ENCODE measurements at places on chromosomes 6 and 20. TPM values are rescaled to one million over a fixed set of nuclear protein-coding genes. Genes with fewer than 3 reads are reported as not detected.

CUL9 gene
- 26.1 TPM for total RNA-seq

GPSM3 gene
- total RNA-seq: 5.4 TPM

SLC52A3 gene
- not detected for total RNA-seq

- no peak for DNase-seq
- no peaks in the 10 kb centered on the region for H3K27me3 ChIP-seq
- peaks cover 17% of the 10 kb centered on the region for H3K4me1 ChIP-seq
- no peaks in the 10 kb centered on the region for H3K36me3 ChIP-seq
Measured at GRCh38 chr6:154611241-154611640, 100.8 kb upstream of the CNKSR3 start.

DNA sequence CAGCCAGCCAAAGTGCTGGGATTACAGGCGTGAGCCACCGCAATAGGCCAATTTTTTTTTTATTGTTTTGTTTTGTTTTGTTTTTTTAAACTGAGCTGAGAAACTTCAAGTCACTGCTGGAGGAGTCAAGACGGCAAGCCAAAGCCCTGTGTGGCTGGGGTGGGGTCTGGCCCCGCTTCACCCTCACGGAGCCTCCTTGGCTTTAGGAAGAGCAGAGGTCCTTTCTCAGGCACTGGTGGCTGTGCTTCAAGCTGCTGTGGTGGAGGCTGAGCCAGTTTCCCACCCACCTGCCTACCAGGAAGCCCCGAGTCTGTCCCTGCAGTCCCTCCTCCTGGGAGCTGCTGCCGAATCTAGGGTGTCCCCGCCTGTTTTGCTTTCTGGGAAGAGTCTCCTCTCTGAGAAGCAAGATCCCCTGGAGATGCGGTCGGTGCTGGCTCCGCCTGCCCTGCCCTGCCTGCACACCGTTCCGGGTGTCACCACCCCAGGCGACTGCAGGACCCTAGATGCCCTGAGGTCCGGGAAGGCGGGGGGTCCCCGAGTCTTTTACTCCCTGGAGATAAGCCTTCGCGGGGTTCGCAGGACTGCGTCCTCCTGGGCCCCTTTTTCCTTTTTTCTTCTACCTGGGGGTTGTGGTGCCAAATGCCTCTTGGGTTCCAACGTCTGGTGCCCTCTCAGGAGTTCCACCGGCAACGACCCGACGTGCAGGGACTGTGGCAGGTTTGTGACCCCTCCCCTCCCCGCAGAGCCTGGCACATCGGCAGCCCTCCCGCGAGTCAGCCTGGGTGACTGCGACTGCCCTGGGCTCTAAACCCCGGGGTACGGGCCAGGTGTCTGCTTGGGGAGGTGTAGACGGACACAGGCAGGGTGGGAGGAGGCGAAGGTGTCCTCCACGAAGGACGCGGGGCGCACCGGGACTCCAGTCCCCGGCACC lies 100.7 kb downstream of the TAF4 start:
- H3K4me1 ChIP-seq: no peaks in the 10 kb centered on the region
- no peak overlapping the region for H3K27ac ChIP-seq
- DNase-seq: no peak
- H3K4me3 ChIP-seq: no peak overlapping the region

GRCh38 chr20:61965606-61966491 lies 99.8 kb downstream of the TAF4 start:
- H3K27me3 ChIP-seq: peaks cover 11% of the 10 kb centered on the region
- no peak overlapping the region for H3K4me3 ChIP-seq
- H3K27ac ChIP-seq: no peak overlapping the region

- H3K4me3 ChIP-seq: no peak overlapping the region
- H3K36me3 ChIP-seq: no peaks in the 10 kb centered on the region
- peaks cover 10% of the 10 kb centered on the region for H3K4me1 ChIP-seq
- H3K27ac ChIP-seq: no peak overlapping the region
Measured at GRCh38 chr6:44183783-44184182, 25.2 kb downstream of the CAPN11 start.

DNA sequence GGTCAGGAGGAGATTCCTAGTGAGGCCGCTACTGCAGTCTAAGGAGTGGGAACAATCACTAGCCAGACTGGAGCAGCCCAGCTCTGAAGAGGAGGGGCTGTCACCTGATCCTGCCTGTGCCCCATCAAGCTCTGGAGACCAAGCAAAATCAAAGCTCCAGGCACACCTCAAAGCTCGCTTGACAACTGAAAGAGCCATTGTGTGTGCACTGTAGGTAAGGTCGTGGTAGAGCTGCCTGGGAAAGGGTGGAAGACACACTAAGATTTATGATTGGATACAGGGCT lies 58.2 kb downstream of the CSE1L start:
- H3K36me3 ChIP-seq: peaks cover 13% of the 10 kb centered on the region
- H3K4me1 ChIP-seq: no peaks in the 10 kb centered on the region
- H3K4me3 ChIP-seq: no peak overlapping the region
- no peaks in the 10 kb centered on the region for H3K27me3 ChIP-seq
- DNase-seq: no peak

DNA sequence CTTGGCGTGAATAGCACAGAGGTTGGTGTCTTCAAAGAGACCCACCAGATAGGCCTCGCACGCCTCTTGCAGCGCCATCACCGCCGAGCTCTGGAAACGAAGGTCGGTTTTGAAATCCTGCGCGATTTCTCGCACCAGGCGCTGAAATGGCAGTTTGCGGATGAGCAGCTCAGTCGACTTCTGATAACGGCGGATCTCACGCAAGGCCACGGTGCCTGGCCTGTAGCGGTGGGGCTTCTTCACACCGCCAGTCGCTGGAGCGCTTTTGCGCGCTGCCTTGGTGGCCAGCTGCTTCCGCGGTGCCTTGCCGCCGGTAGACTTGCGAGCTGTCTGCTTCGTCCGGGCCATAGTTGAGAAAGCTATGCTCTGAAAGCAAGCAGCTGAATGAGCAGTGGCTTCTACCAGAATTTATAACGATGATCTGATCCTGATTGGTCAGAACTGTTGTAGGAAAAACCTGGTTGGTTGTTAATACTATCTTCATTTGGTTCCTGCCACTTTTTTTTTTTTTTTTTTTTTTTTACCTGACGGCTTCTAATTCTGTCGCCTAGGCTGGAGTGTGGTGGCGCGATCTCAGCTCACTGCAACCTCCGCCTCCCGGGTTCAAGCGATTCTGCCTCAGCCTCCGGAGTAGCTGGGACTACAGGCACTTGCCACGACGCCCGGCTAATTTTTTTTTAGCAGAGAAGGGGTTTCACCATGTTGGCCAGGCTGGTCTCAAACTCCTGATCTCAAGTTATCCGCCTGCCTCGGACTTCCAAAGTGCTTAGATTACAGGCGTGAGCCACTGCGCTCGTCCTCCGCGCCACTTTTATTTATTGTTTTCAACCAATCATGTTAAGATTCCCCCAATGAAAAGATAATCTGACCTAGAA lies 21.5 kb downstream of the OR2B2 start:
- H3K4me3 ChIP-seq: peak overlapping the region; percentile 70
- H3K27me3 ChIP-seq: no peaks in the 10 kb centered on the region
- DNase-seq: peak; percentile 89

GRCh38 chr6:168195712-168196111 lies 116.7 kb upstream of the FRMD1 start:
- no peaks in the 10 kb centered on the region for H3K4me1 ChIP-seq
- H3K36me3 ChIP-seq: no peaks in the 10 kb centered on the region
- H3K4me3 ChIP-seq: no peak overlapping the region
- DNase-seq: no peak

DNA sequence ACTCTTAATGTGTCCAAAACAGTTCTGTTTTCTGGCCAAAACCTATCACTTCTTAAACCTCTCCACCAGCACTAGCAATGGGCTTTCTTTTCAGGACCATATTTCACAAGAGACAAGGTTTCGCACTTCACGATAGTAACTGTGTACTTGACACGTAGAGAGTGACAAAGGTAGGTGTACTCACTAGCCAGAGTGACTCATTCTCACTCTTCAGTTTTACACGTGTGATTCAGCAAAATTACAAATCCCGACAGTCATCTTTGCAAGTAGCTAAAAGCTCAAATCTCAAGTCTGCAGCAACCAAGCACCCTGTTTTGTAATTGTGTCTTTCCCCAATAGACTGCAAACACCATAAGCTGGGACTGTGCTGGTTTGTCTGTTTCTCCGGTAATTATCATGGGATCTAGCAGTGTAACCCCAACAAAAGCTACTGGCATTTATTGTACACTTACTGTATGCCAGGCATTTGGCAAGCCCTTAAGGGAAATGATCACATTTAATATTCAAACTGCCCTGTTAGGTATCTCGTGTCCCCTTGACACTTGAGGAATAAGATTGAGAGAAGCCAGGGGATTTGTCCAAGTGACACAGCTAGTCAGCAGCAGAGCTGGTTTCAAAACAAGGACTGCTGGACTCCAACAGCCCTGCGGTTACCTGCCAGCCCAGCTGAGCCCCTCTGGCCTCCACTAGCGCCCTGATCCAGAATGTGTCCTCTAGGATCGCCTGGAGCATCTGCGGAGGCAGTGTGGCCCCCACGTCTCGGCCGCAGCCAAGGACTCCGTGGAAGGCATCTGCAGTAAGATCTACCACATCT lies 9.9 kb downstream of the PCIF1 start:
- H3K4me1 ChIP-seq: peaks cover 13% of the 10 kb centered on the region
- H3K27ac ChIP-seq: peak overlapping the region; percentile 56
- peaks cover 20% of the 10 kb centered on the region for H3K36me3 ChIP-seq
- no peak overlapping the region for H3K4me3 ChIP-seq

DNA sequence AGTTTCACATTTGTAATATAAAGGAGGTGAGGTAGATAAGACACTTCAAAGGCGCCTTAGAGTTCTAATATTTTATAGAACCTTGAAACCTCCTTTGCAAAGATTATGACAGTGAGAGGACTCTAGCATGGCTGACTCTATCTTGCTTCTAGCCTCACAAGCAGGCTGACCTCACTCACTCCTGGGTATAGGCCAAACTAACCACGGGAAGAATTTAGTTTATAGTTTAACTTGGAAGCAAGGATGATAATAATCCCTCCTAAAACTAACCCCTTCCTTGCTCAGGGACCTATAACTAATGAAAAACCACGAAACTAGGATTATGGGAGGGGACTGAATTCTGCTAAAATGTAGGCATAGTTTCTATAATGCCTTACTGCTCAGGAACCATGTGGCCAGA lies 84.3 kb downstream of the FILIP1 start:
- H3K4me3 ChIP-seq: no peak overlapping the region
- no peaks in the 10 kb centered on the region for H3K36me3 ChIP-seq
- H3K4me1 ChIP-seq: peaks cover 28% of the 10 kb centered on the region
- H3K27me3 ChIP-seq: no peaks in the 10 kb centered on the region

- no peaks in the 10 kb centered on the region for H3K36me3 ChIP-seq
- no peak for DNase-seq
- H3K27ac ChIP-seq: no peak overlapping the region
- H3K4me3 ChIP-seq: no peak overlapping the region
Measured at GRCh38 chr6:64041373-64041772, 405.8 kb downstream of the PHF3 start.

GRCh38 chr6:110664933-110665332 lies 150.3 kb downstream of the CDK19 start:
- no peak overlapping the region for H3K27ac ChIP-seq
- peaks cover 3% of the 10 kb centered on the region for H3K36me3 ChIP-seq
- peak; percentile 21 for DNase-seq
- H3K4me3 ChIP-seq: no peak overlapping the region
- peaks cover 24% of the 10 kb centered on the region for H3K4me1 ChIP-seq
- H3K27me3 ChIP-seq: no peaks in the 10 kb centered on the region

DNA sequence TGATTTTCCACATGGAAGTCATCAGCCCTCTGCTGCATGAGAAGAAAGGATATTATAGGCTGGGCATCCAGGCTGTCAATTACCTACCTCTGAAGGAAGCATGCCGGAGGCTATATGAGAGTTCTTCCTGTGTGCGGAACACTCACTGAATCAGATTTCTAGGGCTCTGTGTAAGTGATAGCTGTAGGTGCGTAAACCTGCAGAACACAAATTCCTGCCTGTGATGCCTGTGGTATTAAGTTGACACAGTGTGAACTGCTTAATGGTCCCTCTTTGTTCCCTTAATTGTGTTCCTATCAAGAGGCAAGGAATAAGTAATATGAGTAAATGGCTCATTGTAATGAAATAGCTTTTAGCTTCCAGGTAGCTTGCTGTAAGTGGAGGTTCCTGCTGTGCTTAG lies 103.3 kb downstream of the ANKS1A start:
- H3K27ac ChIP-seq: no peak overlapping the region
- no peak overlapping the region for H3K4me3 ChIP-seq
- peaks cover 6% of the 10 kb centered on the region for H3K4me1 ChIP-seq
- H3K27me3 ChIP-seq: no peaks in the 10 kb centered on the region
- DNase-seq: no peak
- no peaks in the 10 kb centered on the region for H3K36me3 ChIP-seq
